Naive thymus-derived CD4-positive, alpha-beta T cell (primary cell): ENCODE measurements at places on chromosomes 4 and X. TPM values are rescaled to one million over a fixed set of nuclear protein-coding genes. Genes with fewer than 3 reads are reported as not detected.

DNA sequence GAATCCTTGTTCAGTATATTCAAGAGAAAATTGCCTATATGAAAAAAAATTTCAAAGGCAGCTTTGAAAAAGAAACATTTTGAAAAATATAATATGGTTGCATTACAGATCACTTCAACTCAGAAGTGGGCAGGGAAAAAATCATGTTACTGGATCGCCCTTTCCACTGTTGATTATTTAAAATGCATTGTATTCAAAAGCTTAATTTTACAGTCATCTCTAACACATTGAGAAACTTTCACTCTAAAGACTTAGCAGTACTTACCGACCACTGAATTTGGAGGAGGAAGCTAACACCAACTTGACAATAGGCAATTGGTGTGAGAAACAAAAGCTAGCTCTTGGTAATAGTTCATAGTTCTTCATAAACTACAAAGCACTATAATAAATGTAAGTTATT lies 101.9 kb downstream of the CEP135 start:
- no peak for DNase-seq

Gene MYOZ2
- not detected for total RNA-seq

GRCh38 chrX:42119076-42119475 lies 195.7 kb upstream of the CASK start:
- DNase-seq: no peak

Gene NXF3
- not detected for total RNA-seq

Gene ARHGAP6
- total RNA-seq: 0.11 TPM

DNA sequence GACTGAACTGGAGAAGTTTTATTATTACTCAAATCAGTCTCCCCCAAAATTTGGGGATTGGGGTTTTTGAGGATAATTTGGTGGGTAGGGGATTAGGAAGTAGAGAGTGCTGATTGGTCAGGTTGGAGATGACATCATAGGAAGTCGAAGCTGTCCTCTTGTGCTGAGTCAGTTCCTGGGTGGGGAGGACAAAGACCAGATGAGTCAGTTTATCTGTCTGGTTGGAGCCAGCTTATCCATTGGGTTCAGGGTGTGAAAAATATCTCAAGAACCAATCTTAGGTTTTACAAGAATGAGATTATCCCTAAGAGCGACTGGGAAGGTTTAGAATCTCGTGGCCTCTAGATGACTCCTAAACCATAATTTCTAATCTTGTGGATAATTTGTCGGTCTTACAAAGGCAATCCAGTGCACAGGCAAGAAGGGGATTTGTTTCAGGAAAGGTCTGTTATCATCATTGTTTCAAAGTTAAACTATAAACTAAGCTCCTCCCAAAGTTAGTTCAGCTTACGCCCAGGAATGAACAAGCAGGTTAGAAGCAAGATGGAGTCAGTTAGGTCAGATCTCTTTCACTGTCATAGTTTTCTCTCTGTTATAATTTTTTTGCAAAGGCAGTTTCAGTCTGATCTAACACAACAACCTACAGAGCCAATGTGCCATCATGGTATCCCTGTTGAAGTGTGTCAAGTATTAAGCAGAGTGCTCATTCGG lies 274.5 kb downstream of the SLC7A11 start:
- DNase-seq: no peak

DNA sequence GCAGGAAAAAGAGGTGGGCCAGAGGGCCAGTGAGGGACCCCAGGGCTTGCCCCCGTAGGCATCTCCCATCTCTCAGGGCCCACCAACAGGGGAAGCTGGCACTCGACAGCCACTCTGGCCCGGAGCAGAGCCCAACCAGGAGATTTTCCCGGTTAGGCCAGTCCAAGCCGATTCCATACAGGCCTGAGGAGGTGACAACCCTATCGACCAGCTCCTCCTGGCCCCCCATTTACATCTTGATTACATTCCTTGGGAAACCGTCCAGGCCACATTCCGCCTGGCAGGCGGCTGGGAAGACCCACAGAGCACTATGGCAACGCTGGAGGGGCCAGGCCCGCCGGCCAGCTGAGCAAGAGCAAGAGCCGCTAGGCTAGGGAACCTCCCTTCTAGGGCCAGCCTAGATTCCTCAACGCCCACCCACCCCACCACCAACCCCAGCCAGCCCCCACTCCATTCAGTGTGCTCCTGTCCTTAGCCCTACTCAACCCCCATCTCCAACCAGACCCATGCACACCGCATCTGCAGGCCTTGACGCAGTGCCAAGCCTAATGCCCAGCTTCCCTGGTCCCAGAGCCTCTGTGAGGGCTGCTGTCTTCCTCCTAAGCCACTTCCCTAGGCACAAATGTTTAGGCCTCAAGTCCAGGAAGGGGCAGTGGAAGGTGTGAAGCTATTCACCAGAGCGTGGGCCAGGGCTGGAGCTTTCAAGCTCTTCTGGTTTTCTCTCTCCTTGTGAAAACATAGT lies 161.2 kb downstream of the EFNB1 start:
- DNase-seq: no peak

Gene SLC6A14
- total RNA-seq: not detected in 2 replicates

DNA sequence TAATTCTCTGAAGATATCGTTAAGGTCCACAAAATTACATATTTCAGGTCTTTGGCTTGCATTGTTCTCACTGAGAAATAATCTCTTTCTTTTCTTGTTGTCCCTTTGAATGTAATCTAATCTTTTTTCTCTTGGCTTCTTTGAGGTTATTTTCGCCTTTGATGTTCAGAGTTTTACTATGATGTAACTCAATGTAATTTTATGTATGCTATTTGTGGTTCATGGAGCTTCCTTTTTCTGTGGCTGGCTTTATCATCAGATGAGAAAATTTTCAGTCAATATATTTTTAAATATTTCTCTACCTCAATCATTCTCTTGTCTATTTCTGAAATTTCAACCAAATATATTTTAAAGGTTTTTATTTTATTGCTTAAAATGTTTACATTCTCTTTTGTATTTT lies 672.2 kb downstream of the TRAM1L1 start:
- DNase-seq: no peak

DNA sequence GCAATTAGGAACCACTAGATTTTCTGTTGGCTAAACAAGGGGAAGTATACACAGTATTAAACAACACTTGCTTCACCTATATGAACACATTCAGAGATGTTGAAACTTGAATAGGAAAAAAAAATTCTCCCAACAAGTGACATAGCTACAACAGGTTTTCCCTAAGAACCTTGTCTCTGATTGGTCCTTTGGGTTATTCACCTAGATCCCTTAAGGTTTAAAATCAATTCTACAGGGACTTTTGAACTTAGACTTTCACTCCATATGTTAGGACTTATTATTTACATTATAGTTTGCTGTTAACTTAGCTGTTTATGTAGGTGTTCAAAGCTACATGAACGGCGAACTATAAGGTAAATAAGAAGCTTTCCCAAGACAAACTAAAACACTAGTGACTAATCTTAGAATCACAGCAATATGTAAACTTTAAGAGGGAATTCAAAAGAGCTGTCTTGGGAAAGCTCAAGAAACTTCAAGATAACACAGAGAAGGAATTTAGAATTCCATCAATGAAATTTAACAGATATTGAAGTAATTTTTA lies 72.2 kb upstream of the ZXDB start:
- DNase-seq: no peak

DNA sequence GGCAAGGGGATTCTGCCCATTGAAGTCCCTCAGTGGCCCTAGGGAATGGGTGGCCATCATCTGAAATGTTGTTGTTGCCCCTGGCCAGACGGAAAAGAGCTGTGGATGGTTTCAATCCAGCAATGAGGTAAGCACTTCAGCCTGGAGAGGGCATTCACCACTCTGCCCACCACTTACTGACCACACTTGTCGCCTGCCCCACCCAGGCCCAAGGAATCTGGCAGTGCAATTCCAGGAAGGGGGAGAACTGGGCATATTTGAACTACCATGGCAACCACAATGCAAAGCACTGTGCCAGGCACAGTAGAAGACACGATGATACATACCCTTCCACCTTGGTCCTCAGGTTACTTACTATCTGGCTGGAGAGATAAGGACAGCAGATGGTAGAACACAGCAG lies 161.6 kb downstream of the PDGFRA start:
- no peak for DNase-seq

Gene ASB11
- total RNA-seq: not detected

DNA sequence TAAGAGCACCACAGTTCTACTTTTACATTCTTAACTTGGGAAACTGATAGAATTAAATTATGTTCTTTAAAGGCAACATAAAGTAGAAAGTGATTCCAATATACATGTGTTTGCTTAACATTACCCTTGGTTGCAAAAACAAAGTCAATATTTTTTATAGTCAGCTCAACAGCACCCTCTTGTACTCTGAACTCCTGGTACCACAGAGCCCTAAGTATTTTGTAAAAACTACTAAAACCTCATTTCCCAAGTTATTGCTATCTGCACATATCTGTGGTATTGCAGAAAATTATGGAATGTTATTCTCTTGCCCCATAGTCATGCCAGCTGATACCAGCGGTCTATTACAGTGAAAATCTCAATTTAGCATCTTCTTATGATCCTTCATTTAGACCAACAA lies 2.9 kb downstream of the KIF4A start:
- no peak for DNase-seq

GRCh38 chrX:33589316-33589715 lies 378.0 kb upstream of the DMD start:
- DNase-seq: no peak

DNA sequence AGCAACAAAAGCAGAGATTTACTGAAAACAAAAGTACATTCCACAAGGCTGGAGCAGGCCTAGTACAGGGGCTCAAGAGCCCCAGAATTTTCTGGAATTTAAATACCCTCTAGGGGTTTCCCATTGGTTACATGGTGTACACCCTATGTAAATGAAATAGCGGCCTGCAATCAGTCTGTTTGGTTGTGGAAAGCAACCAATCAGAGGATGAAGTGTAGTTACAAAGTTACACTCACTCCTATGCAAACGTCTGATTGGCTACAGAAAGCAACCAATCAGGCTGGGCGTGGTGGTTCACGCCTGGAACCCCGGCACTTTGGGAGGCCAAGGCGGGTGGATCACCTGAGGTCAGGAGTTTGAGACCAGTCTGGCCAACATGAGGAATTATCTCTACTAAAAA lies 13.8 kb upstream of the TXLNG start:
- DNase-seq: no peak

DNA sequence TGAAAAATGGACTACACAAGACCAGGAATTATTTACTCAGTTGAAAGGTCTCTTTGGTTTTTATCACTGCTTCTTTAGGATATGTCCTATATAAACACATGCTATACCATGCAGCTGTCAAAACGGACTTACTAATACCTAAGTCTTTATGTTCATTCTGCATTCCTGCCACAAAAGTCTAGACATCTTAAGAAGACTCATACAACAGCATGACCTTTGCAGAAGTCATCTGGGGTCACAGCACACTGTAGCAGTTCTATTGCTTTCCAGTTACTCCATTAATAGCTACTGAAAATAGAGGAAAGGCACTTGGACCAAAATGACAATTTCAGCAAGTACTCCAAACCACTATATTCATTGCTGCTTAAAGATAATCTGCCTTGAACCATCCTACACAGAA lies 53.2 kb downstream of the DDX60 start:
- no peak for DNase-seq

GRCh38 chr4:1231637-1232360 lies 17.1 kb downstream of the CTBP1 start:
- DNase-seq: no peak

DNA sequence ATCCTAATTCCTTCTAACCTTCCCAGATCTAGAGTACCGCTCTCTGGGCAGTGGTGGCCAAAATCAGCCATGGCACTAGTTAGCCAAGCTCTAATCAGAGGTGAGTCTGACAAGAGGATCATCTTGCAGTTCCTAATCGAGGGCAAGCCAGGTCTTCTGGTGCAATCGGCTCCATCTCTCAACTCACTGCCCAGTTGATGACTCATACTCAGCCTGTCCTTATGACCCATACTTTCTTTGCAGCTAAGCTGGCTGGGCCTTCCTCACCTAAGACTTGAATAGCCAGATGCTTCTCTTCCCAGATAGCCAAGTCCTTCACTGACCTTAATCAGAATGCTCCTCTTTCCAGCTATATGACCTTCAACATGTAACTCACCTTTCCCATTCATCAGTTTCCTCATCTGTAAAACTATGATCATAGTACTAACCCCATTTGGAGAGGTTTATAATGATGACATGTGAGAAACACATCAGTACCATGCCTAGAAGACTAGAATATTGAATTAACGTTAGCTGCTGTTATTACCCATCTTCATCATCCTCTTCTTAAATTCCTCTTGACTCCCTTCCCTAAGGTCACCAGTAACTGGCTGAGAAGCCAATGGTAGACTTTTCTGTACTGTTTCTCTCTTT lies 57.1 kb downstream of the RELL1 start:
- DNase-seq: no peak

DNA sequence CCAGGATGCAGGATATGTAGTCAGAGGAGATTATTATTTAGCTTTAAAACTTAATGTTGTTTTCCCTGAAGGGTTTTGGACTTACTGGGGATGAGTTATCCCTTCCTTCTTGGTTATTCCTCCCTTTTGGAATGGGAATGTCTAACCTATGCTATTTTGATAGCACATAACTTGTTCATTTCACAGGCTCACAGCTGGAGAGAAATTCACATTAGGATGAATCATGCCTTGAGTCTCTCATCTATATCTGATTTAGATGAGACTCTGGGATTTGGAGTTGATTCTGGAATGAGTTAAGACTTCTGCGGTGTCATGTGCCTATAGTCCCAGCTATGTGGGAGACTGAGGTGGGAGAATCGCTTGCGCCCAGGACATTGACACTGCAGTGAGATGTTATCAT lies 81.1 kb downstream of the ATP11C start:
- no peak for DNase-seq

Gene IQCM
- not detected for total RNA-seq

DNA sequence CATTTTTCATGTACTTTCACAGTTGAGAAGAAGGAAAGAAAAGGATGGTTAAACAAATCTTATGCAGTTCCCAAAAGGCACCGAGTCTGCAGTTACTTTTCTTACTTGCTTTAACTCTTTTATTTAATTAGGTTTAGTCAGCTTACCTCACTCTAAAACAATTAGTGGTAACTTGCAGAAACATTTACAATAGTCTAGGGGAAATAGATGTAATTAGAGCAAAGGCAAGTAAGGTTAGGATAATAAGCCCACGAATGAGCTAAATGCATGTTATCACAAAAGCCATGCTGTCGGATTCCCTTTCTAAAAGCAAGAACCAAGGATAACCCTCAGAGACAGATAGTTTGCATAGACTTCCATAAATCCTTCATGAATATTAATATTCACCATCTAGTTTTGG lies 82.0 kb upstream of the VCX2 start:
- DNase-seq: no peak

- DNase-seq: no peak
These were observed 51.4 kb downstream of the RAB40A start for GRCh38 chrX:103467887-103468286.

- DNase-seq: no peak
These were observed 559 bp downstream of the TRPC5 start for GRCh38 chrX:112081781-112082652.

Gene WDR17
- total RNA-seq: 0.59 TPM

- no peak for DNase-seq
These were observed 40.6 kb upstream of the LSM6 start for GRCh38 chr4:146134761-146135445.

- no peak for DNase-seq
These were observed 71.6 kb upstream of the LEF1 start for GRCh38 chr4:108240366-108240765.

Gene ETDC
- not detected for total RNA-seq

GRCh38 chr4:76233529-76233928 lies 18.0 kb upstream of the FAM47E start:
- DNase-seq: no peak

GRCh38 chr4:13103382-13104015 lies 380.6 kb downstream of the RAB28 start:
- DNase-seq: no peak

Gene SH3RF1
- not detected for total RNA-seq

Gene VCX2
- total RNA-seq: not detected

Gene LONRF3
- total RNA-seq: 0.07 and 0.13 TPM in 2 replicates

- no peak for DNase-seq
These were observed 163.6 kb upstream of the ANK2 start for GRCh38 chr4:112885897-112886296.

Gene CXCL8
- 3.5 and 4.4 TPM in 2 replicates for total RNA-seq
